ENCODE measurements at places on chromosomes 2 and 18.

DNA sequence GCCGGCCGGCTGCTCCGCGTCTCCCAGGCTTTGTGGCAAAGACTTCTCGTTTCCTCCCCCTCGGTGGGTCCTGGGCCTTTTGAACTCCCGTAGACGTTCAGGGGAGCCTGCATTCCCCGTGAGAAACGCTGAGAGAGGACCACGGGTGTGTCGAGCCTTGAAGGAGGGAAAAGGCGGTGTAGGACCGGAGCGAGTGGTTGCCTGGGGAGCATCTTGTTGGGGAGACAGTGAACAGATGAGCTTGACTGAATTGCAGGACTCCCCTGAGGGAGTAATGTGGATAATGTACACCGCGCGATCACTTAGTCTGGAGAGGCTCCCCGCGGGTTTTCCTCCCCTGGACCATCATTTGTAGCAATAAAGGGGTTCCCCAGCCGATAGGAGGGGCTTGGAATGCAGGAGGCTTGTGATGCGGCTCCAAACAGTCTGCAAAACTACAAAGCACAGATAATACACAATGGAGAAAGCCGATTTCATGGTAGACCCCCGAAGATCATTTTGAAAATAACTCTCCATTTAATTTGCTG, 769 bp downstream of the ALMS1 start:
- no peak for DNase-seq

GRCh38 chr2:23629772-23630480, 244.9 kb downstream of the KLHL29 start:
- DNase-seq = peak; percentile 64

DNA sequence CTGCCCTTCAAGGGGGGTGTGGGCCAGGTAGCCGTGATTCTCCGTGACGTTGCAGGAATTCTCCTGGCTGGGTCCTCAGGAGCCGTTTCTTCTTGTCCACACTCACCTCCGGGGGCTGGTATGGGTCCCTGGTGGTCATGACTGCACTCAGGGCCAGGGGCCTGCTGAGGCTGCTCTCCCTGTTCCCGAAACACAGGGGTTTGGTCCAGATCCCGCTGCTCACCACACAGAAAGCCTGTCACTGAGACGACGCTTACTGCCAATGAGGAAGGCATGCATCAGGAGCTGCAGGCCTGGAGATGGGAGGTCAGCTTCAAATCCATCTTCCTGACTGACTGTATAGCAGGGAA, 160.7 kb downstream of the RTP5 start:
- peak; percentile 33 for DNase-seq

GRCh38 chr2:240974771-240975572, 23.4 kb upstream of the SNED1 start:
- no peak for DNase-seq

DNA sequence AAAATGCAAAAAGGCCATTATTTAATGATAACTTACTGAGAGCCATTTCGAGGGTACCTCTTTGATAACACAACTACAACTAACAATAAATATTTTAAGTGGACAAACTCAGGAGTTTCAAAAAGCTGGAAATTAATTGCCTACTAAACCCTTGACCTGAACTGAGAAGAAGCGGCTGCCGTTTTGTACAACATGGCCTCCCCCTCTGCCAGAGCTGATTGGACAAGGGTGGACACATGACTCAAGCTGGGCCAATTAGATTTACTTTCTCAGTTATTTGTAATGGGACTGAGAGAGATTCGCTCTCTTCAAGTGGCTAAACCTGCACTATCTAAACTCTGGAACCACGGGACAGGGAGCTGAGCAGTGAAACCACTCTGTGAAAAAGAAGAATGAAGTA, 135.9 kb upstream of the SERPINE2 start:
- DNase-seq = no peak

- DNase-seq = no peak
Observed at GRCh38 chr18:75141734-75142133, 67.2 kb downstream of the PTGR3 start.

DNA sequence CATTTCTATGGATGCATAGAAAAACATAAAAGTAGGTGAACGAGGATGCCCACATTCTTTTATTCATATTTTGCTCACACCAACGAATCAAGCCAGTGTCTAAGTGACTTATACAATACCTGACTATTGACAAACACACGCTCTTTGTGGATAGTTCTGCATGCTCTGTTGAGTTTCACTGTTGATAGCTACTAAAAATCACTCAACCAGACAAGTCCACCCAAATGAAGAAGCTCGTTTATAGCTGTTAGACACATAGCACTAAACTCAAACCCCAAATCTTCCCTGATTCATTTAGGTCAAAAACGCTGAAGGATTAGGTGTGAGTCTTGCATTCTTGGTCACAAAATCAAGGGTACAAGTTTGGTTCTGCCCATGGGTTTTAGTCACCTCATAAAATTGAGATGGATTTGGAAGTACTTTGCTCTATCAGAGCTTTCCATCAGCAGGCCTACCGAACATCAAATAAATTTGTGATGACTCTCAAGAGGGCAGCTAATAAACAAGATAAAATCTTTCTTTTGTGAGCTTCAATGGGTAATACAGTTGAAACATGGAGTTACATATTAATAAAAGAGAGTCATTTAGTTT, 92.7 kb upstream of the ETAA1 start:
- DNase-seq = no peak

DNA sequence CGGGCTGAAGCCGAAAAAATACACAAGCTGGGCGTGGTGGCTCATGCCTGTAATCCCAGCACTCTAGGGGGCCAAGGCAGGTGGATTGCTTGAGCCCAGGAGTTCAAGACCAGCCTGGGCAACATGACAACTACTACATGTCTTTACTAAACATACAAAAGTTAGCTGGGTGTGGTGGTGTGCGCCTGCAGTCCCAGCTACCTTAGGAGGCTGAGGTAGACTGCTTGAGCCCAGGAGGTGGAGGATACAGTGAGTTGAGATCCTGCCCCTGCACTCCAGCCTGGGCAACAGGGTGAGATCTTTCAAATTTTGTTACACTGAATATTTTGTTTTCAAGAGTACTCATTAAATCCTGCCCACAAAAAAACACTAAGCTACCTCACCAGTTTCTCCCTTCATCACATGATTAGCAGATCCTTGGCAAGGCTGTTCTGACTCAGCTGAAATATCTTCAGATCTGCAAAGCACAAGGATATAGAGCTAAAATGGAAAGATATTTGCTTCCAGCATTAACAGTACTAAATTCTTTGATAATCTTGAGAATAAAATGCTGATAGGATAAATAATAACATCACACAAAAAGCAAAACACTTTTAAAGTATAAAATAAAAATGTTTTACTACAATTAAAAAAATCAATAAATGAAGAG, 28.2 kb upstream of the MCM6 start:
- DNase-seq = no peak

DNA sequence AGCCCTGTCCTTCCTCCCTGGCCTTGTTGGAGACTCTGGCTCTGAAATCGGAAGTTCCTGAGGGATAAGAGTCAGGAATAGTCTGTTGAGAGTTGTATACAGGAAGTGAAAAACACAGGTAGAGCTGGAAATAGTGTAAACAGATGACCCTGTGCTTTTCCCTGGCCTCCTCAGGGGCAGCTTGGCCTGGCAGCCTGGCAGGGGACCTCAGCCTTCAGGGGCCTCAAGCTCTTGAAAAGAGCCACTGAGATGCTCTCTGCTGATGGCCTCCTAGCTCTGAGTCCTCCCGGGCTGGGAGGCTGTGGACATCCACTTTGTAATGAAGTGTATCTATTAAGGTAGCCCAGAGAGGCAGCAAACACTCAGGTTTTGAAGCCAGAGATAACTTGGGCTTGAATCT, 79.3 kb downstream of the DDX1 start:
- no peak for DNase-seq

GRCh38 chr2:107473150-107473549, 353.5 kb upstream of the RGPD4 start:
- no peak for DNase-seq

- no peak for DNase-seq
Observed at GRCh38 chr18:45084206-45084605, 403.5 kb downstream of the SETBP1 start.

DNA sequence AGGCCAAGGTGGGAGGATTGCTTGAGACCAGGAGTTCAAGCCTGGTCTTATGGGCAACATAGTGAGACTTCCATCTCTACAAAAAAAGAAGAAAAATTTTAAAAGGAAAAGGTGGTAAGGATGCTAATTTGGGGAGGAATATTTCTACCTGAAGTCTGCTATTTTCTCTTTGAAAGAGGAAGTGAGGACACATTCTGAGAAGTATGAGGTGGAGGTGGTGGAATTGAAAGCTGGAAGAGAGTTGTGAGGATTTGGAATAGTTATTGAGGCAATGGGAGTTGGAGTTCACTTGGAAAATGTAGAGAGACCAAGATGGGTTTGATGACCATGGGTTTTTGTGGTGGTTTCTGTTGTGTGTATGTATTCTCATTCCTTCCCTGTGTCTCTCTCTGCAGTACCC, 29.3 kb downstream of the EML4 start:
- no peak for DNase-seq

GRCh38 chr2:173457366-173457765, 102.7 kb downstream of the CDCA7 start:
- DNase-seq = no peak

GRCh38 chr18:23690505-23691068, 1.3 kb downstream of the LAMA3 start:
- DNase-seq = no peak

GRCh38 chr2:29618024-29618423, 303.4 kb downstream of the ALK start:
- no peak for DNase-seq

DNA sequence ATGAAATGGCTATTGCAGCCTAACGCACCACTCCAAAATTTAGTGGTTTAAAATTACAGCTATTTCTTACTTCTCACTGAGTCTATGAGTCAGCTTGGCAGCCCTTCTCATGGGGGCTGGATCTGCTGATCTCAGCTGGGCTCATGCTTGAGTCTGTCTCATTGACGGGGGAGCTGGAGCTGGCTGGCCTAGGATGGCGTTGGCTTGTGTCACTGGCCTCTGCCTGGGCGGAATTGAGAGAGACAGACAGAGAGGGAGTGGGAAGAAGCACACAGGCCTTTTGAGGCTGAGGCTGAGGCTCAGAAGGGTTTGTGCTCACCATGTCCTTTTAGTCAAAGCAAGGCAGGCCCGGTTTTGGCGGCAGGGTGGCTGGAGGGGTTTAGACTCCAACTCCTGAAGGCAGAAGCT, 412.1 kb upstream of the MYT1L start:
- DNase-seq = peak; percentile 69

DNA sequence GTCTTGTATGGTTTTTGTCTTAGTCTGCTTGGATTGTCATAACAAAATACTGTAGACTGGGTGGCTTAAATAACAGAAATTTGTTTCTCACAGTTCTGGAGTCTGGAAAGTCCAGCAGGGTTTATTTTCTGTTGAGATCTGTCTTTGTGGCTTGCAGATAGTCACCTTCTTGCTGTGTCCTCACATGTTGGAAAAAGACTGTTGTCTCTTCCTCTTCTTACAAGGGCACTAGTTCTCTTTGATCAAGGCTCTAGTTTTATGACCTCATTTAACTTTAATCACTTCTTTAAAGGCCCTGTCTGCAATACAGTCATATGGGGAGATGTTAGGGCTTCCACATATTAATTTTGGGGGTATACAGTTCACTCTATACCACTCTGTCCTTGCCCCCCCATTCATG, 56.5 kb downstream of the NBEAL1 start:
- no peak for DNase-seq

GRCh38 chr2:88082781-88083180, 15.2 kb downstream of the SMYD1 start:
- no peak for DNase-seq

DNA sequence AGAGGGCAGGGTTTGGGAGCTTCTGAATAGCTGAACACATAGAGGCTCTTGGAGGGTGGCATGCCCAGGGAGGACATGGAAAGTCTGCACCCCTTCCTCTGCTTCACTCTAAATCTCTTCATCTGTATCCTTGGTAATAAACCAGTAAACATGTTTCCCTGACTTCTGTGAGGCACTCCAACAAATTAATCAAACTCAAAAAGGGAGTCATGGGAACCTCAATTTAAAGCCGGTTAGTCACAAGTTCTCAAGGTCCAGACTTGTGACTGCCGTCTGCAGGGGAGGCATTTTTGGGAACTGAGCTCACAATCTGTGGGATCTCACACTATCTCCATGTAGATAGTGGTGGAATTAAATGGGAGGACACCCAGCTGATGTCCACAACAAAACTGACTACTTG, 33.1 kb upstream of the STON1 start:
- no peak for DNase-seq

DNA sequence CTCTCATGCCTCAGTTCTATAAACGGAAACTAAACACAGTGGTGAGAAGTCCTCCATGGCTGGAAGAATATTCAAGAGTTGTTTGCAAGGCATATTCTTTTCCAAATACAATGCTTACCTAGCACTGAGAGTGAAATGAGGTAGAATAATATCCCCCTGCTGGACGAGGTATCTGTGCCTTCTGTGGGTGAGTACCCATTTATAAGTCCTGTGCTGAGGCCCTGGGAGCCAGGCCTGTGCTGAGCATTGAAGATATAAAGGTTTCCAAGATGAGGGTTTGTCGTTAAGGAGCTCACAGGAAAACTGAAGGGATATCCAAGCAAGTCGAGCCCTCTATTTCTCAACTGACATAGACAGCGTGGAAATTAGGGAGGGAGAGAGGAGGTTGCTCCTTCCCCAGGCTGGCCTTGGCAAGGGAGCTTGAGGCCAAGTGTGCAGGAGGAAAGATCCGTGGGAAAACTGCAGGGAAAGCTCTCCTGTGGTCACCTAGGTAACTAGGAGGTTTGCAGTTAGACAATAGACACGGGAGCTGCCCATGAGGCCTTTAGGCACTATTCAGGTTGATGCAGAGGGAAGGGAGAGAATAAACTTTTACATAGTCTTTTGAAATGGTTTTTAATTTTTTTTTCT, 17.6 kb downstream of the PTPRM start:
- no peak for DNase-seq

DNA sequence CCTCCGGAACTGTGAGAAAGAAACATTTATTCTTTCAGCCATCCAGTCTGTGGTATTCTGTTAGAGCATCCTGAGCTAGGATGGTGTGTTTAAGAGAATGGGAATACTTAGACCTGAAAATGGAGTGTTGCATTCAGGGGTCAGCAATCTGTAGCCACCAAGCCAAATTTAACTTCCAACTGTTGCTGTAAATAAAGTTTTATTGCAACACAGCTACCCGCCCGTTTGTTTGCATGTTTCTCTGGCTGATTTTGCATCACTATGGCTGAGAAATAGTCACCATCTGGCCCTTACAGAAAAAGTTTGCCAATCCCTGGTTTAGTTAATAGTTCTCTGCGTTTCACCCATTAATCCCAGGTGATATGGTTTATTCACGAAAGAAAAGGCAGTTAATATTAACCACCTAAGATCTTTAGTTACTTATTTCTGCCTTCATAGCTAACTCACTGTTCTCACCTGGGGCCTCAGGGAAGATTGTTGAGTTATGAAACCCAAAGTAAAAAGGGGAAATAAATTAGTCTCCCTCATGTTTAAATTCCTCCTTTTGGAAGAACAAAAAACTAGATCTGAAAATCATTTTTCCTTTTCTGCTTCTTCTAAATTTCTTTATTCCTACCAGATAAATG, 9.5 kb upstream of the CYS1 start:
- DNase-seq = no peak

DNA sequence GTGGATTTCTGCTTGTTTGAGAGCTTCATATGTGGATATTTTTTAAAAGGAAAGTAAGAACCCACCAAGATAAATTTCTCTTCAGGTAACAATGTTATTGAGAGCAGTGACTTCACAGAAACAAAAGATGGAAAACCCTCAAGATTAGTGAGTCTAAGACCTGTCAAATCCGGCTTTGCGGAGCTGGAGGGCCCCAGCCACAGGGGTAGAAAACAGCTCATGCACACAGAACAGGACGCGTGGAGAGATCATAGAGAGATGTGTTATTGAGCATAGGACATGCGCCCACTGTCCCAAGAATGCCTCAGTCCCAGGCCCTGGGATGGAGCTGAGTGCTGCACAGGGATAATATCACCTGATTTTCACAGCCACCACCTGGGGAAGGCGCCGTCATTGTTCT, 21.3 kb downstream of the EDAR start:
- DNase-seq = no peak

Data from spleen (tissue), 13 donors.